ENCODE measurements at places on chromosomes 7 and 10.

- no peak for DNase-seq
Measured at GRCh38 chr10:129730272-129730992, 233.6 kb downstream of the EBF3 start.

DNA sequence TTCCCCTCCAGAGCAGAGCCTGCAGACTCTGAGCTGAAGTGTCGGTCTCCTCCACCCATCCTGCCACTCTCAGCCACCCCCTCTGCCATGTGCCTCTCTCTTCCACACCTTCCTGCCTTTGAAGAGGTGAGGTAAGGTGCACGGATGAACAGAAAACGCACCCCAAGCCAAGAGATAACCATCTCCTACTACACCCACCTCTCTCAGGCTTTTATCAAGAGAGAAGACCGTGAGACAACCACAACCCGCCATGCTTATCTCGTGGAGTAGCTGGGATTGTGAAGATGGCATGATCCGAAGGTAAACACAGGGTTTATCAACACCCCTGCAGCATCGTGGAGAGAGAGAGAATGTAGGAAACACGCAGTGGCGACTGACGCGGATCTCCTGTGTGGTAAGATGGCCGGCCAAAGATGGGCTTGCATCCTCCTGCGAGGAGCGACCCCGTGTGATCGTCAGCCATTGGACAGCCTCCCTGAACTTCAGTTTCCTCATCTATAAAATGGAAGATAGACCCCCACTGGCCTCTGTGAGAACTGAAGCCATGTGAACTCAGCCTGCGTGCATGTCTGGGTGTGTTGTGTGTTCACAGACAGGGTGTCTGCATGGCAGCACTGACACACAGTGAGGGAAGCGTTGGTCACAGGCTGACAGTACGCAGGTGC, 219.0 kb downstream of the DIP2C start:
- DNase-seq = no peak

DNA sequence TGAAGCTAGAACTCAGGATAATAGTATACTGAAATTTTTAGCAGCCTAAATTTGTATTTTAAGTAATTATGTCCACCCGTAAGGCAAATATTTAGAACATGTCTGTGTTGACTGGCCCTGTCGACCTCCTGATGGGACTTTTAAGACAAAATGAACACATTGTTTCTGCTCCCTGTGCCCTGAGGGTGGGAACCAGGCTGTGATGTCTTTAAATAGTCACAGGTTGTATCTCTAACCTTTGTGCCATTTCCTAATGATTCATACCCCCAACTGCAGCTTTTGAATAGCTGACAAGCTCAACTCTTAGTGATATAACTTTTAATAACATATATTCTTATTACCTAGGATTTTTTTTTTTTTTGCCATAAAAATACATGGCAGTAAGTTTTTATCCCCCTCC, 494.9 kb upstream of the AKR1E2 start:
- no peak for DNase-seq

GRCh38 chr10:47348138-47348651, at the start of gene RBP3:
RBP3 (plus strand) TSS chr10:47348363; CDS start chr10:47348485, 122 bp downstream.
- DNase-seq = no peak

DNA sequence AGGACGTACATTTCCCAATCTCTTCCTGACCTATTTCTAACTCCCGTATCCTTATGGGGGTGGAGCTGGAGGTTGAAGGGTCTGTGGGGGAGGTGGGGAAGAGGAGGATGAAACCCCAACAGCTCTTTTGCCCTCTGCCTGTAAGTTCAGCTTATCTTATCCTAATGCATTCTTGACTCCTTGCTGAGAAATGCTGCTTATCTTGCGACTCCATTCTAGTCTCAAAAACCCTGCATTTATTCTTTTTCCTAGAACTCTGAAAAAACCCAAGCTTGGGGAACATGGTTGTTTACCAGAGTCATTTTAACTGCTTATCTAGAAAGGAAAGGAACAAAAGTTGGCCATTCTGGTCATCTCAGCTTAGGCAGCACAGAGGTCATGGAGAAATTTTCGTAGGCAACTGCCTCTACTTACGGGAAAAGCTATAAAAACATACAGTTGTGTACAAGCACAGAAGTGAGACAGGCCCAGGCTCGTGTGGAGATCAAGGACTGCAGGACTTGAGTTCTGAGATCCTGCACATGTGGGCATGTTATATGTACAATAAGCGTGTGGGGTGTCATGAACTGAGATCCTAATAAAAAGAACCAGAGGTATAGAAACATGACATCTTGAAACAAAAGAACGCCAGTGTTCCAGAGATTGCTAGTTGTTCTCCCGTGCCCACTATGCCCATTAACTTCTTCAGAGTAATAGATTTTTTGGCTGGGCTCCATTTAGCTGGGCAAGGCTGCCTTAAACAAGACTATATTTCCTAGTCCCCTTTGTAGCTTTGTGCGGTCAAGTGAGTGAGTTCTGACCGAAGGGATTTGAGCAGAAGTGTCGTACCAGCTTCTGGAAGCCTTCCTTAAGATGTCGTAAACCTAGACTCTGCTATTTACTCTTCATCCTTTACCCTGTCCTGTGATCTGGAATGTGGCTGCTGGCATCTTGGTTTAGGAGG, 9.6 kb downstream of the INMT start:
- DNase-seq = no peak

GRCh38 chr7:106260136-106260561, 24.6 kb downstream of the NAMPT start:
- no peak for DNase-seq

Measured in neural crest cell (in vitro differentiated cells).